SHP77 treated with DMSO at 0.1 percent for 48 hours (cell line): ENCODE measurements at places on chromosomes 7 and 10.

GRCh38 chr7:49023345-49024328 lies 99.3 kb downstream of the CDC14C start:
- DNase-seq, result no peak

- no peak for DNase-seq
Measured at GRCh38 chr10:121812031-121812430, 115.8 kb downstream of the ATE1 start.

DNA sequence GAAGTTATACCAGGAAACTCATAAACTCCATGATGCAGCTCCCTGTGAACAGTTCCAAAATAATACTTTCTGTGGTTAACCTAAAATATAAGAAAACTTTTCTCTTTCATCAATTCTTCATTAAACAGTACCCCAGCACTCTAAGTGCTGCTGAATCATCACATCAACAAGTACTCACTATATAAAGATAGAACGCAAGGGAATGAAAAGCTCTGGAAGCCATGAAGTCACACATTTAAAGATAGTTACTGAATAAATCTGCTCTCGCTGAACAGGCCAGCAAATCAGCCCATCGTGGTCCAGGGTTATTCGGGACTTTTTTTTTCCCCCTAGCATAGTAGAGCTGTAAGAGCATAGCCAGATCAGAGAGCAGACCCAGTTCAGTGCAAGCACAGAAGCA lies 254.3 kb downstream of the IPMK start:
- no peak for DNase-seq

GRCh38 chr7:4437916-4438315 lies 244.2 kb upstream of the FOXK1 start:
- DNase-seq, result no peak

GRCh38 chr10:72124989-72125388 lies 36.6 kb upstream of the SPOCK2 start:
- DNase-seq, result no peak

DNA sequence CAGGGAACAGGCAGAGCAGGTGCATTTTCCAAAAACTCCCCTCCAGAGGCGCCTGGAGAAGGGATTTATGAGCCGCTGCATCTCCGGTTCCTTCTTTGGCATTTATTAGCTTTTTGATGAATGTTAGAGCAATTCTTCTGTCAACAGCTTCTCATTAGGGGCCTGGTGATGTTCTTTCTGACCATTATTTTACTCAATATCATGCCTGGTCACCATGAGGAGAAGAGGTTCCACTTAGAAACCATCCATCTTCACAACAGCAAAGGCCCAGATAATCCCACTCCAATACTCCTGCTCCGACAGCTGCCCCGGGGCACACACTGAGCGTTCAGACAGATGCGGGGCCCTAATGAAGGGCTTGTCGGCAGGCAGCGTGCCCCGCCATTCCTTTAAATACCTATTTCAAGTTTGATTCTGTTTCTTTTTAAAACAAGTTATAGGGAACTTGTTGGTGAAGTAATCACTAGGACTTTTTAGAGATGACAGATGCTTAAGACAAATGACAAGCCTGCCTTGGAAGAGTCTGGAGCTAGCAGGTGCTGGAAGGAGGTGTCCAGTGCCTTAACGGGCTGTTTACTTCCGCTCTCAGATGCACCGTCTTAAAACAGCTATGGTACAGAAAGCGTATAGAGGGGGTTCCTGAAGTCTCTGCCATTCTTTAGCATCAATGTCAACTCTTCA lies 31.7 kb downstream of the ECHDC3 start:
- DNase-seq, result no peak

DNA sequence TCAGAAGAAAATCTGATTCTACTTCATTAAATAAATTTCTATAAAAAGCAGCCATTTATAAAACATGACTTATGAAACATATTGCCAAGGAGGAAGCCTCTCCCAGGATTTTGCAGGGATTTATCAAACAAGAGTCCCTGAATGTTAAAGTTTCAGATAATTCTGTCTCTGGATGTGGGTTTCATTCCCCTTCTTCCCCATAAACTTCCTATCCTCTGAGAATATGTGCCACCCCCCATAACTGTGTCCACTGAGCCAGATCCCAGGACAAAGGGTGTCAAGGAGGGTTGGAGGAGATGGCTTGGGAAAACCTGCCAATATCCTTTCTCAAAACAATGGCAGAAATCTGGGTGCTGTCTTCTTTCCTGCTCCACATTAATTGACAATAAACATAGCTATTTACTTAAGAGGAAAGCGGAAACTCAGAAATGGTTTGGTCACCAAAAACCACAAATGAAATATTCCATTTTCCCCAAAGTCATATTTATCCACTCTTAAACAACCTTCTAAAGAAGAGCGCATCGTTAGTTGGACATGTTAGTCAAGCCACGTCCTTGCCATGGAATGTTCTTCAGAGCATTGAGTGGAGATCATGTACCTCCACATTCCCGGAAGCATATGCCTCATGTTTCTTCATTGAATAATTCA lies 54.3 kb upstream of the AKR1E2 start:
- DNase-seq, result no peak

DNA sequence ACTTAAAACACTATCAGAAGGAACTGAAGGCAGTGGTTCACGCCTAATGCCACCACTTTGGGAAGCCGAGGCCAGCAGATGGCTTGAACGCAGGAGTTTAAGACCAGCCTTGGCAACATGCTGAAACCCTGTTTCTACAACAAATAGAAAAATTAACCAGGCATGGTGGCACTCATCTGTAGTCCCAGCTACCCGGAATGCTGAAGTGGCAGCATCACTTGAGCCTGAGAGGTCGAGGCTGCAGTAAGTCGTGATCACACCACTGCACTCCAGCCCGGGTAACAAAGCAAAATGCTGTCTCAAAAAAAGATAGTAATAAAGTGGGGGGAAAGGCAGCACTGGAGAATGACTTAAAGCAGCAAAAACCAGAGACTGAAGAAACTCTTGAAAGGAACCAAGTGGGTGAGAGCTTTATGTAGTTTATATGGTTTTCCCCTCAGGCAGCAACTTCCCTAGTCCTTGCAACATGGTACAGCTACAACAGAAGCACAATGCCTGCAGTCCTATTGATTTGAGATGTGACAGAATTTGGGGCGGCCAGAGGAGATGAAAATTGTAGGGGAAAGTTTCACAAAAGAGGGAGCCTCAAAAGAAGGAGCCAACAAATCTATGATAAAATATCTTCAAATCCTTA lies 38.1 kb downstream of the GDI2 start:
- DNase-seq, result no peak

GRCh38 chr7:41994746-41995110 lies 242.3 kb downstream of the GLI3 start:
- DNase-seq, result no peak

DNA sequence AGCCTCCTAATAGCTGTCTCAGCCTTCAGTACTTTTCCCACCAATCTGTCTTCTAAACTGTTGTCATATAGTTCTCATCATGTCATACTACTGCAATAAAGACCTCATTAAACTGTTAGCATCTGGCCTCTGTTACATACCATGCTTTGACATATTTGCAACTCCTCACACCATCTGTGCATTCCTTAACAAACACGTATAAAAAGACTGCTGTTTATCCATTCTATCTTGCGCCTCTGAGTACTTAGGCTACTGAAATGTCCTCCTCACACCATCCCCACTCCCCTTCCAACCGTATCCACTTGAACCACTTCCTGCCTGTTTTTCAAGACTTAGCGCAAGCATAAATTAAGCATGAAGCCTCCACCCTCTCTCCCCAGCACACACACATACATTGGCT lies 41.6 kb downstream of the SLC16A9 start:
- no peak for DNase-seq

GRCh38 chr7:142711746-142712616 lies 37.3 kb upstream of the PRSS1 start:
- DNase-seq, result no peak

DNA sequence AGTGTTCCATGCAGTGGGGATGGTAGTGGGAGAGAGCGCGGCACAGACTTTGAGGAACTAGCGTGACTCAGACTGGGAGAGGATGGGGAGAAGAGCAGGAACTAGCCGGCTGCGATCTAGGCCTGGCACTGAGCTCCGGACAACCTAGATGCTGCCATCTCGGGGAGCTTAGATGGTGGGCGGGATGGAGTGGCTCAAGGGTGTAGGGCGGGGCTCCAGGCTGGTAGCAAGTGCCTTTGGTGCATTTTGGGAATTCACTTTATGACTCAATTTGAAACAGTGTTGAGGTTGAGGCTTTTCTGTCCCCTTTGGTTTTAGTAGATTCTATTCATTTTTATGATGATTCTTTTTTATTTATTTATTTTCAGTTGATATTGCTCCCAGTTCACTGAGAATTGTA lies 185.3 kb upstream of the GPR26 start:
- no peak for DNase-seq

- DNase-seq, result no peak
Measured at GRCh38 chr7:4123346-4123745, 558.7 kb upstream of the FOXK1 start.

DNA sequence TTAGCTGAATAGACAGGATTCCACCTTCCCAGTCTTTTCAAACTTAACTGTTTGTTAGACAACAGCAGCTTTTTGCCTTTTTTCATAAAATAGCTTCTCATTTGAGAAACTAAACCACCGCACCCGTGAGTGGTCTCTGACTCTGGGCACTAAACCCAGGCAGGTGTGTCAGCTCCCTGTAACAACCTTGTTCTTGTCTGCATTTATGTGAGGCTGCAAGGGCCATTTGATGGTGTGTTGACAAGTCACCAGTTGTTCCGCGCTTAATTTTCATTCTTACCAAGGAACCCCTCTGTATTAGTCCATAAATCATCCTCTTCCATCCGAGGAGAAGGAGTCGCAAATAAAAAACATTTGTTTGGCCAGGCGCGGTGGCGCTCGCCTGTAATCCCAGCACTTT lies 1.5 kb downstream of the STOX1 start:
- no peak for DNase-seq

GRCh38 chr7:155682484-155682883 lies 38.0 kb downstream of the RBM33 start:
- no peak for DNase-seq

DNA sequence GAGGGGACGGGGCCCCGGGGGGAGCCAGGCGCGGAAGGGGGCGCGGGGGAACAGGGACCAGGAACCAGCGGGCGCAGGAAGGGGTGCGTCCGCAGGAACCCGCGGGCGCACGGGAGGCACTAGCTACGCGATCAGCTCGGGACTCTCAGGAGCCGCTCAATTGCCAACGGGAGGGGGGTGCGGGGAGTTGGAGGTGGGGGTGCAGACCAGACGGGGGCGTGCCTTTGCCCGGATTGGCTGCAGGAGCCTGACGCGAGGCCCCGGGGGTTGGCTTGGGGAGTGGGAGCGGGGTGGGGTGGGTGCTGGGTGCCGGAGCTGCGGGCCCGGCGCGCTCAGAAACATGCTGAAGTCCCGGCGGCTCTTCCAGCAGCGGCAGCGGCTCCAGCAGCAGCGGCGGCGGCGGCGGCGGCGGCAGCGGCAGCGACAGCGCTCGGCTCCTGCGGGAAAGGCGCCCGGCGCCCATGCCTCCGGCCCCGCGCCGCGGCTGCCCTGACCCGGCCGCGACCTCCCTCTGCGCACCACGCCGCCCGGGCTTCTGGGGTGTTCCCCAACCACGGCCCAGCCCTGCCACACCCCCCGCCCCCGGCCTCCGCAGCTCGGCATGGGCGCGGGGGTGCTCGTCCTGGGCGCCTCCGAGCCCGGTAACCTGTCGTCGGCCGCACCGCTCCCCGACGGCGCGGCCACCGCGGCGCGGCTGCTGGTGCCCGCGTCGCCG lies at the start of gene ADRB1:
Gene ADRB1 (plus strand): TSS at position 335 of the 715 bp plus-strand sequence. CDS start 267 bp downstream, at position 602.
- DNase-seq, result no peak

DNA sequence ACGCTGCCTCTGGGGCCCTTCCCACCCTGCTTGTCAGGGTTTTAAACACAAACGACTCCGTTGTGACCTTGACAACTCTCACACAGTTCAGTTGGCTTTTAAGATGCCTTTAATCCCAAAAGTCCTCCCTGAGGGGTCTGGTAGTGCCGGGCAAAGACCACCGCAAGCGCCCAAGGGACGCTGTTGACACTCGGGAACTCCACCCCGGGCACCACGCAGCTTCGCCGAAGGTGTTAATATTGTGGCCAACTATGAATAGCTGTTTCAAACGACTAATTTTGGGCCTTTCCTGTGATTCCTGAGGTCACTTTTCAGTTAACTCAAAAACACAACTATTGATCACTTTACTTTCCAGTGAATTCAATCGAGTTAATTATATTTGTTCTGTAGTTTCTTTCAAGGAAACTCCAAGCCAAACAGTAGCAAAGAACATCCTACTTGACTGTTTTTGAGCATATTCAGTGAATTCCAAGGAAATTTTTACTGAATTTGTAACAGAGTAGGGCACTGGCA lies 958 bp upstream of the ESYT2 start:
- DNase-seq, result no peak

DNA sequence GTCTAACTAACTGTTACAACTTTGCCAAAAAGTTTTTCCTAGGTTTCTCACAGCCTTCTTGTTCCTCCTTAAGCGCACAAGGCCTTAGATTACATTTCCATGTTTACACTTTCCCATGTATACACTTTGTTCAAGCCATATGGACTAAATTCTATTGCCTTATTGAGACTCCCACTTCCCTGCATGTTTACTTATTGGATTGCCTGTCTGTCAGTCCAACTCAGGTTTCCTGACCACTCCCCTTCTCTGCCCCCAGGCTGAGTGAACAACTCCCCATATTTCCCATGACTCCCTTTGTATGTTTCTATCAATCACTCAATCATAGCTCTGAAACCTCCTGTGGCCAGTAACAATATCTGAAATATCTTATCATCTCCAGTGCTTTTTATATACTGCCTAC lies 43.0 kb downstream of the SLC25A40 start:
- no peak for DNase-seq

GRCh38 chr10:26841733-26842317 lies 18.9 kb downstream of the ABI1 start:
- DNase-seq, result no peak

DNA sequence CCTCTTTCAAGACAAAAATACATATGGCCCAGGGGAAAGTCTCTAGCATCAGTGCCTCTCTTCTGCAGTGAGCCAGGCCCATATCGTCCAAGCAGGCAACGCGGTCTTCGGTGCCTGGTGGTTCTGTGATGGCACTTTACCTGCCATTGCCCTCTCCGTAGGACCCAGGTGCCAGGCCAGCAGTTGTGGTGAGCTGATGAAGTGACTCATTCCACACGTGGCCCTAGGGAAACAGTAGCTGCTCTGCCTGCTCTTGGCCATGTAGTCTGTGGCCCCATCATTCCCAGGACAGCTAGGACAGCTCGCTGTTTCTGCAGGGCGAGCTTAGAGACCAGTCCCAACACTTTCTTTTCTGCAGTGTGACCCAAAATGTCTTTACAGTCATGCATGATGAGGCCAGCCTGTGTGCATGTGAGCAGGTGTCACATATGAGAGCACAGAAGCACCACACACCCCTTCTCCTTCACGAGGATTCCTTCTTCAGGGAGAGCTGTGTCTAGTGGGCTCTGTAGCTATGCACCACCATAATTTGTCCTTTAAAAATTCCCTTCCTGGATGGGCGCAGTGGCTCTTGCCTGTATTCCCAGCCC lies 39.0 kb downstream of the SVIL start:
- no peak for DNase-seq
